ENCODE measurements at places on chromosomes 4 and X. TPM values are rescaled to one million over a fixed set of nuclear protein-coding genes. Genes with fewer than 3 reads are reported as not detected.

Gene SUPT20HL2
- total RNA-seq, result not detected

Gene SSX4B
- not detected for total RNA-seq

Gene DRP2
- 8.1 TPM for total RNA-seq

Gene DHRSX
- total RNA-seq, result 29.5 TPM

Gene F9
- not detected for total RNA-seq
